ENCODE measurements at places on chromosomes 3 and 15.

DNA sequence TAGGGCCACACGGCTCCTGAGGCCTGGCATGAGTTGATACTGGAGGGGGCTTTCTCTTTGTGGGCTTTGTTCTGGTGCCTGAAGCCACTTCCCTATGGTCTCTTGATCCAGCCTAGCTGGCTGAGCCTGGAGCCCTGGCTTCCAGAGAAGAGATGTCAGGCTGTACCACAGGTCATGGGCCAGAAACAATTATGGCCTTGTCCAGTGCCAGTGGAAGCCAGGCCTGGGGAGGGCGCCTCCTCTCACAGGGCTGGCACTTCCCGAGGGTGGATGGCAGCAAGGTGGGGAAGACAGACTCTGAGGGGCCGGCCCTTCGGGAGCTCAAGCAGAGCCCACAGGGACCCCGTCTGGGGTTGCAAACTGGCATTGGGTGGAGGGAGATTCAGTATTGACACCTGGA, 34.9 kb upstream of the ACAD9 start:
- no peak for DNase-seq

DNA sequence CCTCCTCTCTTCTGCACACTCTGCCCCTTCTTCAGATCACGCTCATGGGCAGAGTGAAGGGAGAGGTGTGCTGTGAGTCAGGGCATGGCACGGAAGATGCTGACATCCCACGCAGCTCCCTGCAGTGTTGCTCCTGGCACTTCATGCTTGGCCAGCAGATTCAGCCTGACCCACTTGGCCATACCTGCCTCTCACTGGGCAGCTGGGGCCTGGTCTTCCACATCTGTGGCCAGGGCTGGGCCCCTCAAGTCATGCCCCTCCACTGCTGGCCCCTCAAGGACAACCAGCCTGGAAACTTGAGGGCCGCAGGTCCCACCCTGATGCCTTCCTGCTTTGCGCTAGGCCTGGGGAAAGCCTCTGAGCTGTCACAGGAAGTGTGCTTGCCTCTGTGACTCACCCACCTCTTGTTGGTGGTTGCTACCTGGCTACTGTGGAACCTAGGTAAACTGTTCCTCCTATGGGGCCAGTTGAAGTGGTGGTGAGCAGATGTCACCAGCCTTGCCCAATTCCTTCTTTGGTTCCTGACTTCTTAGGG, 48.7 kb downstream of the BSN start:
- no peak for DNase-seq

DNA sequence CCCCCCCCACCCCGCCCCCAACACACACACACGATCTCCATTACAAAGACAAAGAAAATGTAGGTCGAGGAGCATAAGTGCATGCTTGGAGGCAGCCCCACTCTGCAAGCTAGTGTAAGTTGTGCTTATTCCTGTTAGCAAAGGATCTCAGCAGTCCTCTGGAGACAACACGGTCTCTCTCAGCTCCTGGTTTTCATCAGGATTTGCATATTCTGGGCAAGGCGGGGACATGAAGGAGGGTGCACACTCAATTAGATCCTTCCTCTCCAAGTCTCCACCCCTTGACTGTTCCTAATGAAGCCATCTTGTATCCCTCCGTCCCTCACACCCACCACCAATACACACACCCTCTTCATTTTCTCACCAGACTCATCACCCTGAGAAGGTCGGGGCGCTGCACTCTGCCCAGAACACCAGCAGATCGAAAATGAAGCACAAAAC, 63.8 kb downstream of the MRPL46 start:
- no peak for DNase-seq

GRCh38 chr3:179589143-179589542, 15.3 kb downstream of the MRPL47 start:
- DNase-seq: no peak

DNA sequence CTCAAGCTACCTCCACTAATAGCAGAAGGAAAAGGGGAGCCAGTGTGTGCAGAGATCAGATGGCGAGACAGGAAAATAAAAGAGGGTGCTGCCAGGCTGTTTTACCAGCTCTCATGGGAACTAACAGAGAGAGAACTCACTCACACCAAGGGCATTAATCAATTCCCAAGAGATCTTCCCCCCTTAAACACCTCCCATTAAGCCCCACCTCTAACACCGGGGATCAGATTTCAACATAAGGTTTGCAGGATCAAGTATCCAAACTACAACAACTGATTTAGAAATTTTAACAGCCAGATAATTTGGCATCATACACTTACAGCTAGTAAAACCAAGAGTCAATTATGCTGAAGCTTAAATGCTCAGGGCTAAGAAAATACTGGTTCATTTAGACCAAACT, 18.9 kb downstream of the CD200 start:
- no peak for DNase-seq

DNA sequence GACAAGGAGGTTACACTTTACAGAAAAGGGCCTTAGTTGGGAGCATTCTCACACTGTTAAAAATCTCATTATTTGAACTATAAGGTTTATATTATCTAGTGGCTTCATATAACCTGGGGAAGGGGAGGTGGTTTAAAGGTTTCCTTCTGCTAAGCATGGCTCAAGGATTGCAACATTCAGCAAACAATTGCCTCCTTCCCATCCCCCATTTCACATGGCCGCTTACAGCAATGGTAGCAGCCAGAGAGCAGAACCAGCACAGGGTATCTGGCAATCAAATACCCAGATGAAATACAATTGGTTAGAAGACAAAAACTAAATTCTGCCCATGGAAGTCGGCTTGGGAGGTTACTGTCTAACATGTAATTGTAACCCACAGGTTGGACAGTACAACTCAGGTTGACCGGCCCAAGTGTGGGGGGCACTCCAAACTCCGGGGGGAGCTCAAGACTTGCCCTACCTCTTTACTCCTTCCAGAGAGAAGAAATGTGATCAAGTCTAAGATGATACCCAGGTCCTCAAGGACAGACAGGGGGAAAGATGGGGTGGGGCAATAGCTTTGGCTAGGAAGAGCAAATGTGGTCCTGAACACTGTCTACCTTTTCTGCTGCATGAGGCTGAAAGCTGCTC, 15.5 kb downstream of the ETV5 start:
- no peak for DNase-seq

- DNase-seq: no peak
Measured at GRCh38 chr15:89975482-89976245, 25.5 kb upstream of the ZNF710 start.

DNA sequence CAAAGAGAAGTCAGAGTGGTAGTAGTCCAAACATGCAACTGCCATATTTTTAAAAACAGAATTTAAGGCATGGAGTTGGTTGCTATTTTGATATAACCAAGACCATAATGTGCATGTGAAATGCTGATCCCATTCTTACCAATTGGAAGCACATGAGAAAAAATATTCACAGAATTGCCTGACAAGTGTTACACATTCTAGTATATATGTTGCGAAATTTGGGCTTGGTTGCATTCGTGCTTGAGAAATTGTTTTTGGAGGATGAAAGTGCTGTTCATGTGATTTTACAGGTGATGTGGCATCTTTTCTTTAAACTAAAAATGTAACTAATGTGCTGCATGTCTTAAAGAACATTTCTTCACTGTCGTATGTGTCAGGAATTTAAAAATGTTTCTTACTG, 199.7 kb downstream of the CHL1 start:
- peak; percentile 46 for DNase-seq

GRCh38 chr15:76501011-76501410, 164.4 kb downstream of the ISL2 start:
- no peak for DNase-seq

DNA sequence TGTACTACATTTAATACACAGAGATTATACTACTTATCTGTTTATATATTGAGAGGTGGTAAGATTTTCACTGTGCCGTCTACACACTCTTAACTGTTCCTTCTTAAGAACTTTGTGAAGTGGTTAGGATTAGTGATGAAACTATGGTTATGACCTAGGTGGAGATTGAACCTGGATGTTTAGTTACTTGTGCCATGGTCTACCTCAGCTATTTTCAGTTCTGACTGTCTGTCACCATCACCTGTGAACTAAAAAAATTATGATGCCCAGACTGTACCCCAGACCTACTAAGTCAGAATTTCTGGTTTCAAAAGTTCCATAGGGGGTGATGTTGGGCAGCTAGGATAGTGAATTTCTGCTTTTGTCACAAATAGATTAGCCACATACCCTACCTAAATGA, 6.4 kb downstream of the RASA2 start:
- DNase-seq: no peak

GRCh38 chr15:96416218-96416933, 85.9 kb downstream of the NR2F2 start:
- no peak for DNase-seq

DNA sequence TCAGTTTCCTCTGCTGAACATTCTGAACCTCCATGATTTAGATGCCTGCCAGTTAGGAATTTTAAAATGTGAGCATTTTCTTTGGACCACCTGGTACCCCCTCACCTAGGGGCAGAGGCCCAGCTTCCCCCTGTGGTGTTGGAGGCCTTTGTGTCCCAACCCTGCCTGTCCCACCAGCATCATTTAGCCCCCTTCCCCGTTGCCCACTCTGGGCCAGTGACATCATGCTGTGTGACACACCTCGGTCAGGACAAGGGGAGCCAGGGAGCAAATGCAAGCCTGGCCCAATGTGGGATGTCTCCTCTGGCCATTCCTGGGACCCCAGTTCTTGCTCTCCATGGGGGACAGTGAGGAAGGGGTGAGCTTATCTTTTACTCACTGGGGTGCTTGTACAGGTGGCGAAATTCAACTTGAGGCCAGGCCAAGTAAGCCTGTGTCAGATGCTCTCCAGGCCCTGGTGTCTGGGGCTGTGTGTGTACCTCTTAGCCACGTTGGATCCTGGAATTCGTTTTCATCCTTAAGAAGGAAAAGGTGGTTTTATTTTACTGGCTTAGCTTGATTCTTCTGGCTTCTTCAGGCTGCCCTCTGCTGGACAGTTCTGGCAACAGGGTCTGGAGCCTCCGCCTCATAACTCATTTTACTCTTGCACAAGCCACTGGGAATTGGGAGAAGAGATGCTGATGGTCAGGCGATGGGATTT, 49.7 kb upstream of the MYZAP start:
- peak; percentile 76 for DNase-seq

DNA sequence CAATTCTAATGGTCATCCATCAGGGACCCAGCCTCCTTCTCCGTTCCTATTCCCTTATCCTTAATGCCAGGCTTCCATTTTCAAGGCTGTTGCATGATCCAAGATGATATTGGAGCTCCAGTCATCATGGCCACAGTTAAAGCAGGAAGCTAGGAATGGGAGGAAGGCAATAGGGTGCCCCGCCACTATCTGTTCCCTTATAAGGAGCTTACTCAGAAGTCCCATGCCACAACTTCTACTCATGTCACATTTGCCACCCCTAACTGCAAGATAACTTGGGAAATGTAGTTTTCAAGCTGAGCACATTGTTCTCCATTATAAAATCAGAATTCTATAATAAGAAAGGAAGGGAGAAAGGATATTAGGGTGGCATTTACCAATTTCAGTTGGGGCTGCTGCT, 38.6 kb upstream of the SPSB4 start:
- no peak for DNase-seq

DNA sequence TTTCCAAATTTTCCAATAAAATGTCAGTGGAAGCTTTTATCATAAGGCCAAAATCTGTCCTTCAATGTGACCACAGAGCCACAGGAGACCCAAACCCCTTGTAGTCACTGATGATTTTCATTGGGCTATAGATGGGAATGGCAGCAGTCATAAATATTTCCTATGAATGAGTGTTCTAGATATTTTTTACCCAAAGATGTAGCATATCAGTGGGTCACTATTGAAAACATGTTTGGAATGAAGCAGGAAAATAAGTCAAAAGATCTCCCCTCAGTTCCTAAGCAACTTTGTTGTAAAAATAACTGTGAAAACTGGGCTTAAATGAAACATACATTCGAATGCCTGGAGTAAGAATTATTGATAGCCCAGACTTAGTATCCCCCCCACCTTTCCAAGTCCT, 49.0 kb downstream of the NKIRAS1 start:
- no peak for DNase-seq

- no peak for DNase-seq
Measured at GRCh38 chr3:172066880-172067796, 27.8 kb downstream of the FNDC3B start.

DNA sequence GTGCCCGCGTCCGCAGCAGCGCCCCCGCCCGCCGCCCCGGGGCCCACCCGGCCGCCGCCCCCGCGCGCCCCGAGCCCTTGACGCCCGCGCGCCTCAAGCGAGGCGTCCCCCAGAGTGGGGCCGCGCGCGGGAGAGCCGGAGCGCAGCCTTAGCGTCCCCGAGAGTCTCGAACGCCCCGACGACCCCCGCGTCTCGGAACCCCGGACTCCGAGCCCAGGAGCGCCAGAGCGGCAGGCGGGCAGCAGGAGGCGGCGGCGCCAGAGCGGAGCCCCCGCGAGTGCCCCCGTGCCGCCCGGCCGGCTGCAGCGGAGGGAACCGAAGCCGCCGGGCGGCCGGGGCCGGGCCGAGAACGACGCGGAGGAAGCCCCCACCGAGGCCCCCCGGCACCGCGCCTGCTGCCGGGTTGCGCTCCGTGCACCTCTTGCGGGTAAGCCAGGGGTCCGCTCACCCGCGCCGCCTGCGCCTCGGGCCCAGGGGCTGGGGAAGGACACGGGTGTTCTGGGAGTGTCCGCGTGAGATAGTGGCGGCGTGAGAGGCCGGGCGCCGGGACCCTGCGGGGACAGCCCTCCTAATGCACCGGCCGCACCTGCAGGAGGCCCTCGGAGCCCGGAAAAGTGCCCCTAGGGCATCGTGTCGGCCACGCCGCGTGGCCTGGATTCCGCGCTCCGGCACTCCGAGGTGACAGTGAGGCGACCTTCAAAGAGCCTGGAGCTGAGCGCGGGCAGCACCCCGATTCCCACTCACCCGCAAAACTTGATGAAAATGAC, 52.0 kb upstream of the ULK4 start:
- no peak for DNase-seq

- no peak for DNase-seq
Measured at GRCh38 chr3:5431811-5432378, 244.4 kb downstream of the EDEM1 start.

DNA sequence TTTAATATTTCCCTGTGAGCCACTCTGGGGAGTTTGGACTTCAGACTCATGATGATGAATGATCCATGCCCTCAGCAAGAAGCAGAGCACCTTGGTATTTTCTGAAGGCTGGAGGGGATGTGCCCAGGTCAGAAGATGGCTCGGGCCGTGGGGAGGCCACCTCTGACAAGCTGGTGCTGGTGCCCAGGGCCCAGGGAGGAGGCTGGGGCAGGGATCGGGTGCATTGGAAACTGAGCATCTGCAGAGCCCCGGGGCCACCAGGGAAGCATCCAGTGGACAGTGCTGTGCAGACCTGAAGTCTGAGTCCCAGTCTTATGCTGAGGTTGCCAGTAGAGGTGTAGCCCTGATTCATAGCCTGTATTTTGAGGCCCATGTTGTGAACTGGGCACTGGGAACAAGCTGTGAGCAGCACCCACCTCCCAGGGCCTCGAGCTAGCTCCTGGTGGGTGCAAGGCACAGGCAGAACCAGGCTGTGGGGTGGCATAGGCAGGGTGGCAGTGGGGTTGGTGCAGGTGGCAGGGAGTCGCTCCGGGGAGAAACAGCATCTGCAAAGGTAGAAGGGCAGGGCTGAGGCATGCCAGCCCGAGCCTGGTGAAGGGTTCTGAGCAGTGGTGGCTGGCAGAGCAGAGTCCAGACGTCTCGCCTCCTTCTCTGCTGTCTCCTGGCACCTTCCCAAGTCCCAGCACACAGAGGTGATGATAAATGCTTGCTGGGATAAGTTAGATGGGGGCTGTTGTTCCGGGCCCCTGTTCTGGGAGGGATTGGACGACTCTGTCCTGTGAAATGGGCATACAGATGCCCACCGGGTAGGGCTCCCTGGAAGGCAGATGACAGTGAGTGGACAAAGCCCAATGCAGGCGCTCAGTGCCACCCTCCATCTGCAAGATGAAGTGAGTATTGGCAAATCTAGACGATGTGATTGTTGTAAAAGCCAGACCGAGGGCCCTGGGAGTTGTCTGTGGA, 10.6 kb downstream of the DNAJB8 start:
- DNase-seq: no peak

- no peak for DNase-seq
Measured at GRCh38 chr3:48636149-48636655, 941 bp upstream of the SLC26A6 start.

Measured in fibroblast of gingiva (primary cell).